ENCODE measurements at places on chromosomes 6 and 20. TPM values are rescaled to one million over a fixed set of nuclear protein-coding genes. Genes with fewer than 3 reads are reported as not detected.

- DNase-seq = peak; percentile 37
These were observed 292.6 kb upstream of the MARCKS start for GRCh38 chr6:113564371-113565171.

GRCh38 chr20:11993886-11994461, 76.3 kb downstream of the BTBD3 start:
- no peak for DNase-seq

Gene PGC
- total RNA-seq = not detected

DNA sequence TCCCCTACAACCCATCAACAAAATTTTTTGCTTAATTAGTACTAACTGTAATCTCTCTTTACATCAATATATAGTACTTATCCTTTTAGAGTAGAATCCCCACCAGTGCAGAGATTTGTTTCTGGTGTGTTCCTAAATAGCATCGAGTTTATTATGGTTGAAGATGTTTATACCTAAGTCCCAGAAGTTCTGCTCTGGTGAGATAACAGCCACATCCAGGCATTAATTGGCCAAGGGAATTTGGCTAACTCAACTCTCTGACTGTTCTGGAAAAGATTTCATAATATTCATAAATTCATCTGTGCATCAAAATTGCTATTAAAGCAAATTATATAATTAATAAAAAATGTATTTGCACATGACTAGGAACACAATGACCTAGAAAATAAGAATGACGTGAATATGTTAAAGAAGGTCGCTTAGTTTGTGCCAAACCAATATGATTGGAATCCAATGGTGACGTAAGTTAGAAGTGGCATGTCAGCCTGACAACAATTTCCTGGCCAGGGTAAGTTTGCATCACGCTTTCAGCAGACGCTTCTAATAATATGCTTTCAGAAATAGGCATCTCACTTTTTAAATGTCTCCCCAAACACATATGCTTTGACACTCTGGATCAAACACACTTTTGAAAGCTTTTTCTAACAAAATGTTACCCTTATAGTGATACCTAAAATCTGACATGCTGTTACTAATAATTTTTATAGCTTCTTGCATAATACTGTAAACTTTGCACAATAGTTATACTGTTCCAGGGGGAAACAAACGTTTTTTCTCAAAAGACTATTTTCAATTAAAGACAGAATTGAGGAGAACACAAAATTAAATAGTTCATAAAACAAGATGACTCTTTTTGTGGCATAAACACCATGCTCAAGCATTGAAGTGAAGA, 236.7 kb downstream of the TENT5A start:
- DNase-seq = no peak

Gene HRH3
- total RNA-seq = not detected

GRCh38 chr20:52889225-52889624, 82.9 kb upstream of the TSHZ2 start:
- no peak for DNase-seq

GRCh38 chr6:39049575-39050283, 1.1 kb downstream of the GLP1R start:
- no peak for DNase-seq

Gene ULBP1
- total RNA-seq = 0.74 TPM

Gene ADGRB3
- not detected for total RNA-seq

- DNase-seq = no peak
These were observed 22.0 kb downstream of the FIG4 start for GRCh38 chr6:109713097-109713496.

GRCh38 chr6:30964075-30964474, 19.4 kb upstream of the MUC21 start:
- peak; percentile 20 for DNase-seq

All from CD8-positive, alpha-beta memory T cell (primary cell).